ENCODE measurements at places on chromosomes 3 and 15.

- no peak for DNase-seq
Measured at GRCh38 chr3:27138005-27138404, 231.2 kb downstream of the NEK10 start.

DNA sequence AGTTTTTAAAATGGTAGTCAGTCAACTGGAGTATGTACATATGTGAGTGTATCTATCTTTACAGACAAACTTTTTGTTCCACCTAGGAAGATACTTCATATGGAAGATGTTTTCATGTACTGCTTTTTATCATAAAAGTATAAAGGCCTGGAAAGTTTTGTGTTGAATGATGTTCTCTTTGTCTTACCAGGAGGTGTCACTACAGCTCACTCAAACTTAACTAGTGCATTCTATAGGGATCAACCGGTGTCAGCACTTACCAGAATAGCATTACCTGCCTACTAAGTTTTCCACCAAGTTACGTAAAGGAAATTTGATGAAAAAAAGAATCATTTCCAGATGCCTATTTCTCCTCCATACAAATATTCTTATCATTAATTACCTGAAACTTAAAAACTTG, 522.6 kb upstream of the SEMA6D start:
- peak; percentile 28 for DNase-seq

DNA sequence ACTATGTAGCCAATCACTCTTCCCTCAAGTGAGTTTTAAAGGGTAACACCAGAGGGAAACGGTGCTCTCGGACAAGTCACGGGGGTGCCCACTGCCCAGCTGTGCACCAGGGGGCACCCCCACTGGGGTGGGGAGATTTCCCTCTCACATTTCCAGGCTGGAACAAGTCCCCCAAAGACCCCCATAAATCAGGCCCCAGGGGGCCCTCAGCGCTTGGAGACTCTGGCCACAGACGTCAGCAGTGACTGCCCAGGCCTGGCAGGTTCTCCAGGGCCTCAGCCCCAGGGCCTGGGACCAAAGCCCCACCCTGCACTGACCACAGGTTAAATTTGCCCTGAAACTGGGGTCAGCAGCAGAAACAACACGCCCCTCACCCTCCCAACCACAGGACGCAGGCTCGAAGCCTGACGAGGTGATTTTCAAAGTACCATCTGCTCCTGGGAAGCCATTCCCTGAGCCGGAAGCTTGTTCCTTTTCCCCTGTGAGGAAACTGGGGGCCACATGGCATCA, 17.0 kb downstream of the XXYLT1 start:
- no peak for DNase-seq

GRCh38 chr3:112709911-112710310, 69.0 kb upstream of the CCDC80 start:
- DNase-seq, result no peak

GRCh38 chr3:127200086-127200691, 7.3 kb downstream of the PRR23E start:
- DNase-seq, result no peak

DNA sequence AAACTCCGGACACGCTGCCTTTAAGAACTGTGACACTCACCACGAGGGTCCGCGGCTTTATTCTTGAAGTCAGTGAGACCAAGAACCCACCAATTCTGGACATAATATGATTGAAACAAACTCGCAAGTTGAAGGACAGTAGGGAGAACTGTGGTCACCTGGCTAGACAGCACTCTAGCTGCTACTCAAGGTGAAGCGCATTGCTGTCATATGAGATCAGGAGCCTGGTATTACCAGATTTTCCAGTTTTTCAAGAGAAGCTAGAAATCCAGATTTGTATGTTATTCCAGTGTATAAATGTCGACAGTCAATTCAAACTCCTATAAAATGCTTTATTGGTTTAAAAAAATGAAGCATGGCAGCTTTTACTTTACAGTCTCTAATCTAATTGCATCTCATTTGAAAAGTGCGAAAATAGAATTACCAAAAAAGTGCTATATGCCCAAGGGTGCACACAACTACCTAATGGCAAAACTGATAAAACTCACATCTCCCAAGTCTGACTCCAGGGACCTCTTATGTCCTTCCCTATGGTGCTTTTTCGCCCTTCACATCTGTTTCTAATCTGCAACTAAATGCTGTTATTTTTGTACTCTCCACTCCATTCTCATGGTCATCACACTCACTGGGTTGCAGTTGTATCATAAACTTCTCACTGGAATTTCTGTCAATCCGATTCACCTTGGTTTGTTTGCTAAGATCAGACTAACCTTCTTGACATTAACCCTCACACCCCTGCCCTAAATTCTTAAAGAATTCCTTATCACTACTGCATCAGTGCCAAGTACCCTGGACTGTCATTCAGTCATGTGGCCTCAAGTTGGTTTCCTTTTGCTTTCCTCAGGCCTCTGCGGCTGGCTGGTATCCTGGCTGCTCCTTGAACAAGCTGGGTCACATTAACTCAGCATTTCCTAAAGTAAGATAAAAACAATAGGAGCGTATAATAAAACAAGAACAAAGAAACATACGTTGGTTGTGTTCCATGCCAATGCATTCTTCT, 31.5 kb upstream of the ARHGEF26 start:
- no peak for DNase-seq

DNA sequence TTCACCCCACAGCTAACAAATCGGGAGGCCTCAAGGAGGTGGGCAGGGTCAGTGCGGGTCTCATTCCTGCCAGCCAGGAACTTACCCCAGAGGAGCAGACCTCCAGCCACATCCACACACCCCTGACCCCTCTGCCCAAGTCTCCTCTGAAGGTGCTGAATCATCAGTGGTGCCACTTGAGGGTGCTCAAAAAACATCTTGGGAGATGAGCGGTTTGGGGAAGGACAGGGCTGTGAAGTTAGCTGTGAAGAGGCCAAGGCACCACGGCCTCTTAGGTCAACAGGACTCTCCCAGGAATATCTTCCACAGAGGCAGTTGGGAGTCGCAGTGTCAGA, 1.2 kb downstream of the DAPK2 start:
- no peak for DNase-seq

DNA sequence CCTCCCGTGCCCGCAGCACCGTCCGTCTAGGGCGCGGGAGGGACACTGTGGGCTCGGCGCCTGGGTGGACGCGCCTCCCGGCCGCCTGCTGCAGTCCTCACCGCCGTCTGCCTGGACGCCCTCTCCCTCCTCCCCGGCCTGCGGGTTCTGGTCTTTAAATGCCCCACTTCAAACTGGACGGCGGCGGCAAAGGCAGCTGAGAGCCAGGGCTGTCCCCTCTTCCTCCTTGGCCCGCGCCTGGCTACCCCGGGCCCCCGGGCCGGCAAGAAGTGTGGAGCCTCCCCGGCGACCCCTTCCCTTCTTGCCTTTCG, 426 bp downstream of the CBLB start:
- peak; percentile 34 for DNase-seq

- DNase-seq, result no peak
Measured at GRCh38 chr3:175430983-175431773, 572.0 kb downstream of the NAALADL2 start.

GRCh38 chr3:82475306-82475705, 713.9 kb upstream of the GBE1 start:
- no peak for DNase-seq

GRCh38 chr15:47273864-47274263, 443.4 kb upstream of the SEMA6D start:
- DNase-seq, result no peak

- DNase-seq, result no peak
Measured at GRCh38 chr3:169344465-169344864, 319.0 kb downstream of the MECOM start.

DNA sequence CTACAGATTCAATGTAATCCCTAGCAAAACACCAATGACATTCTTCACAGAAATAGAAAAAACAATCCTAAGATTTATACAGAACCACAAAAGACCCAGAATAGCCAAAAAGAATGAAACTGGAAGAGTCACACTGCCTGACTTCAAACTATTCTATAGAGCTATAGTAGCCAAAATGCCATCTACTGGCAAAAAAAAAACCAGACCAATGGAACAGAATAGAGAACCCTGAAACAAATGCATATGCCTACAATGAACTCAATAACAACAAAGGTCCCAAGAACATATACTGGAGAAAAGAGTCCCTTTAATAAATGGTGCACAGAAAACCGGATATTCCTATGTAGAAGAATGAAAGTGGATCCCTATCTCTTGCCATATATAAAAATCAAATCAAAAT, 19.8 kb downstream of the PDCD10 start:
- no peak for DNase-seq

DNA sequence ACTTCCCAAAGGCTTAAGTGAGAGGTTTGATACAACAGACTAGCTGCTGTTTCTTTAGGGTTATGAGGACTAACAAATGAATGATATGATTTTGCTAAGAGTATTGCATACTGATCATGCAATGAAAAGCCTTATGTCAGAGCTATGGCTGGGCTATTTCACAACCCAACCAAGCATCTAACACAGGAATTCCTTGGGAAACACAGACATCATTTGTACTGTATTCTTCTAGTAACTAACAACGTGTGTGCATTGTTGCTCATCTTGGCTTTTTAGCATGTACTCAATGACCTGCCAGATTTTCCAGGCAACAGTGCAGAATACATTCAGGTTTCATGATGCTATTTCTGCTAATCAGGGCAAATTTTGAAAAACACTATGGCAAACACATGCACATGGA, 19.3 kb downstream of the PDZRN3 start:
- no peak for DNase-seq

- no peak for DNase-seq
Measured at GRCh38 chr15:50235794-50236193, 29.7 kb downstream of the HDC start.

GRCh38 chr15:70062321-70062956, 35.3 kb downstream of the TLE3 start:
- peak; percentile 80 for DNase-seq

GRCh38 chr3:129526121-129526900, 2.1 kb upstream of the RHO start:
- no peak for DNase-seq

DNA sequence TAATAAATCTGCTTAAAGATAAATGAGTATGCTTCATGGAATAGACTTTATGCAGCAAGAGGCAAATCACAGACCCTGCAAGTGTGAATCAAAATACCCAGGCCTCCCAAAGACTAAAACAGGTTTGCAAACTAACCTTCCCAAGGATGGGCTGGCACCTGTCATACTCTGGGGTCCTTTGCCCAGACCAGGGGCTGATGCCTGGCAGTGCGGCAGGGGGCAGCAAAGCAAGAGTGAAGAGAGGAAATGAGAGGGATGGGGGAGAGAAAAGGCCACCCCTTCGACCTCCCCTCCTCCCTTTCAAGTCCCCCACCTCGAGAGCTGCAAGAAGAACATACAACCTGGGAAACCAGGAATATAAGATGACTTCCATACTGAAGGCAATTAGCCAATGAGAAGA, 31.8 kb downstream of the XXYLT1 start:
- no peak for DNase-seq

GRCh38 chr15:78396976-78397375, 41.0 kb upstream of the IREB2 start:
- DNase-seq, result no peak
